ENCODE measurements at places on chromosomes 4 and X.

- no peak for DNase-seq
Measured at GRCh38 chr4:8856835-8857621, 14.6 kb downstream of the HMX1 start.

GRCh38 chr4:139300431-139301112 lies 733 bp upstream of the NAA15 start:
- no peak for DNase-seq

DNA sequence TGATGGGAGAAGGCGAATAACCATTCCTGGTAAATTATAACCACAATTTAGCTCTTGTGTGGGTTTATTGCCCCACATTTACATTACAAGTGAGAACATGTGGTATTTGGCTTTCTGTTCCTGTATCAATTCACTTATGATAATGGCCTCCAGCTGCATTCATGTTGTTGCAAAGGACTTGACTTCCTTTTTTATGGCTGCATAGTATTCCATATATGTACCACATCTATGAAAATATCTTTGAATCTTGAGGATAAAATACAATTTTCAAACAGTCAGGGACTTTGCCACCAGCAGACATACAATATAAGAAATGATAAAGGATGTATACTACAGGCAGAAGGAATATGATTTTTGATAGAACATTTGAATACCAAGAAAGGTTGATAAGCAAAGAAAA lies 27.3 kb downstream of the RAP2C start:
- no peak for DNase-seq

DNA sequence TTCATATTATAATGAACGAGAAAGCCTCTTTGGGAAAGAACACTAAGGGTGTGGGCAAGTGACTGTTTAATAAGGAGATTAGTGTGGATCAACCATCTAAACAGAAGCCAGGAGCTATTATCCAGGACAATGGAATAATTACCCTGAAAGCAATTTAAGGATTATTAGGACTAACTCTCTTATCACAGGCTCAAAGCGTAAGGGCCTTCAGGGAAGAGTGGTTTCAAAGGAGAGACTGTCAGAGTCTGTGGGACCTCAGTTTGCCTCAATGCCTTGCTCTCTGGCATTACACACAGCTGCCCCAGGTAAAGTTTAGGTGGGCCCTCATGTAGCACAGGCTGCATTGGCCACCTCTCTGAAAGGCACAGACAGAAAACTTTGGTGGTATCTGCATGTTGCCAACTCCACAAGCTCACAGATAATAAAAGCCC lies 717.2 kb upstream of the ADGRL3 start:
- DNase-seq, result no peak

- DNase-seq, result no peak
Measured at GRCh38 chrX:5458300-5458842, 770.3 kb downstream of the NLGN4X start.

All from activated T-helper 1 cell treated with anti-CD3 and anti-CD28 coated beads, Interleukin-2, amount 50 U/mL, for 16 hours (primary cell).